Stimulated activated CD4-positive, alpha-beta T cell treated with anti-CD3 and anti-CD28 coated beads, Interleukin-12 subunit alpha, Interleukin-12 subunit beta, amount 100 ng/mL, for 4 hours (primary cell): ENCODE measurements at places on chromosomes 4 and X.

- no peak for DNase-seq
Observed at GRCh38 chr4:56745042-56745441, 63.9 kb upstream of the HOPX start.

- no peak for DNase-seq
Observed at GRCh38 chr4:186920992-186921391, 197.3 kb upstream of the FAT1 start.

DNA sequence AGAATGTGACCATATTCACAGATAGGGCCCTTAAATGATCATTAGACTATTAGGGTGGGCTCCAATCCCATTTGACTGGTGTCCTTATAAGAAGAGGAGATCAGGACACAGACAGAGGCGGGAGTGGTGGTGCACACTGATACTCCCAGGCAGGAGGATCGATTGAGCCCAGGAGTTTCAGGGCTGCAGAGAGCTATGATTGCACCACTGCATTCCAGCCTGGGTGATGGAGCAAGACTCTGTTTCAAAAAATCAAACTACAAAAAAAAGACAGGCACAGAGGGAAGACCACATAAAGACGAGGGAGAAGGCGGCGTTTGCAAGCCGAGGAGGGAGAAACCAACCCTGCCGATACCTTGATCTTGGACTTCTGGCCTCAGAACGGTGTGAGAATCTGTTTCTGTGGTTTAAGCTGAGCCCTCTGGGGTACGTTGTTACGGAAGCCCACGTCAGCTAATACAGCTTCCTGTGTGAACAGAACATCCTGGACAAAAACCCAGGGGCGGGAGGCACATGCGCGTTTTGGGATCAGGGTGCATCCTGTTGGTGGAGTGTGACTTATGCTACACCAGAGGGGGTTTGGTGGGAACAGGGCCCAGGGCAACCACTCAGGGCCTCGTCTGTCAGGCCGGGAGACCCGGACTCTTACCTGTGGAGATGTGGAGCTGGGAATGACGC is 211.8 kb upstream of the PSAPL1 start:
- DNase-seq = no peak

- DNase-seq = no peak
Observed at GRCh38 chrX:43139645-43140044, 361.7 kb upstream of the PPP1R2C start.

- DNase-seq = no peak
Observed at GRCh38 chr4:95304898-95305297, 243.9 kb downstream of the UNC5C start.
